Smooth muscle cell of the umbilical artery (primary cell): ENCODE measurements at places on chromosomes 7 and 10. TPM values are rescaled to one million over a fixed set of nuclear protein-coding genes. Genes with fewer than 3 reads are reported as not detected.

The MBL2 gene
- not detected in 2 replicates for total RNA-seq

The GAD2 gene
- total RNA-seq, result not detected in 2 replicates

The TMEM236 gene
- total RNA-seq, result under 0.01 and 0.23 TPM in 2 replicates

The PNLIPRP1 gene
- total RNA-seq, result not detected in 2 replicates

The ZNF736 gene
- 10.4 and 10.5 TPM in 2 replicates for total RNA-seq
